Myocyte (in vitro differentiated cells): ENCODE measurements at places on chromosomes 4 and X. TPM values are rescaled to one million over a fixed set of nuclear protein-coding genes. Genes with fewer than 3 reads are reported as not detected.
A peak's percentile ranks its signal among the peaks of the same experiment; 100 is the strongest.

Gene BTC
- total RNA-seq = 0.16 and 0.21 TPM in 2 replicates

- peak; percentile 74 for DNase-seq
Observed at GRCh38 chr4:157220371-157220881, at the start of gene GRIA2. Gene GRIA2, plus strand, starts transcription at chr4:157220728. Its CDS starts 315 bp downstream, at chr4:157221043.

DNA sequence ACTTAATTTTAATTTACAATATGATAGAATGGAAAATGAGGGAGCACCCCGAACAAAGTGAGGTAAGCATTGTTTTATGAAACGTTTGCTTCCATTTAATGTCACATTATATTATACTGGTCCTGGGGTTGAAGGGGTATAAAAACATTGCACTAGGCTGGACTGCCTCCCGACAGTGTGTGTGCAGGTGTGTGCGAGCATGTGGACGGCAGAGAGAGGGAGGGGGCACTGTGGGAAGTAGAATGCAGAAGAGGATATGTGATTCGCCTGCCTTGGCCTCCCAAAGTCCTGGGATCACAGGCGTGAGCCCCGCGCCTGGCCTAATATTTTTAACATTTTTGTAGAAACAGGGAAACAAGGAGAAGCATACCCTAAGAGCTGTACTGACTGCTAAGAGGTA, 36.0 kb downstream of the IRF2 start:
- no peak for DNase-seq

DNA sequence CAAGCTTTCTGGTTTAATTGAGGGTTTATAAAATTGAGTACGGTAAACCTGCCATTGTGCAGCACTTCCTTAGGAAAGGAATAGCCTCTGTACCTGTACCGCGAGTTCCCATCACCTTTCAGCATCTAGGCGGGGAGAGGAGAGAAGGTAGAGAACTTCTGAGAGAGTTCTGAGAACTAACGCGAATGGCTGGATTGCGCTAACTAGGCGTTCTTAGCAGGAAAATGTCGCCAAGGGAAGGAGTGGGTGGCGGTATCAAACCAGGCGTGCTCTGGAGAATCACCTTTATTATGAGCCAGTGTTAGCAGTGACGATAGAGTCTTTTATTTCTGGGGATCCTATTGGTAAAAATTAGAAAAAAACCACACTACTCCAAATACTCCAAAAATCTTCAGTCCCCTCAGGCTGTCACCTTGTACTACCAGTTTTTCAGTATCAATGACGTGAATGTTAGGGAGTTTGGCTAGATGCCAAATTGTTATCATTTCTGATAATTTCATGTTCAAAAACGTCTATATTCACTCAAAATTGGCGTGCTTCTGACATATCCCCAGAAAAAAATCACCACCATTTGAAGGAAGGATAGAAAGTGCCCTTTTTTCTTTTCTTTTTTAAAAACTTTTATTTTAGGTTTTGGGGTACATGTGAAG, 1.4 kb downstream of the UGT8 start:
- no peak for DNase-seq

Gene SLC2A9
- 0.68 and 0.72 TPM in 2 replicates for total RNA-seq

- peak; percentile 2 for DNase-seq
Observed at GRCh38 chrX:111168314-111168713, 72.3 kb downstream of the PAK3 start.

DNA sequence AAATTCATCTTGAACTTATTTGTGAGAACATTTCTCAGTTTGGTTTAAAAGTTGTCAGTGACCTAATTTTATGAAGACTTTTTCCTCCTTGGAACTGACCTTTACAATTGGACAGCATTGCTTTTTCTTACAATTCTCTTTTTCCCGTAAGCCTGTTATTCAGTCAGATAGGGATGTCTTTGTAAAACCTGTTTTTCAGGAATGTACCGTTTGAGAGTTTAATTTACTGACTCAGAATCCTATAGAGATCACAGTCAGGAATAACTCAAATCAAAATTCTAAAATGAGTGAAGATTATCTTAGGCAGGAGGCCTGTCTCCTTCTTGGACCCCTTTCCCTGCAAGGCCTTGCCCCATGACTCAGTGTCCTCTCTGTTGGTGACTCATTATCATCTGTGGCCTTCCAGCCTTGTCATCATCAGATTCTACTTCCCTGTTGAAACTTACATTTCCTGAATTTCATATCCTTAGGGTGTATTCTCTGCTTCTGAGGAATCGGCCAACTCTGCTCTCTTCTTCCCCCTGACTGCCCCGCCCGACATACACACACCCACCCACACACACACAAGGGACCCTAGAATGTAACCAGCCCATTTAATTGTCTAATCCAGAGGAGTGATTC, 99.8 kb downstream of the ARHGAP10 start:
- DNase-seq = peak; percentile 71

Gene RBMXL3
- total RNA-seq = not detected in 2 replicates

Gene ITIH6
- total RNA-seq = not detected in 2 replicates

DNA sequence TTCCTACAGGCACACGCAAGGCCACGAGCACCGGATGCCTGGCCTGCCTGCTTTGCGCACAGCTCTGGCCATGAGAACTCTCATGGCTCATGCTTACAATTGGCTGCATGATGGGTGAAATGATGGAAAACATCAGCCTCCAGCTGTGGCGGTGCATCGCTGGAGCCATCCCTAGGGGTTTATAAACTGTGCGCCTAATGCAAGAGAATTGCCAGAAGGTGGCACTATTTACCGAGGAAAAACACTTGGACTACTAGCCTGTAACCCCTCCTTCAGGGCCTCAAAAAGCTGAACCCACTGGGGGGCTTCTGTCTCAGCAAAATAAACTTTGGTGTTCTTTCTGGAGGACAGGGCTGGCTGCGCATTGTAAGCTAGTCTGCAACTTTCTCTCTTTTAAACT, 51.9 kb downstream of the PHKA2 start:
- peak; percentile 24 for DNase-seq

Gene USP17L17
- not detected in 2 replicates for total RNA-seq

DNA sequence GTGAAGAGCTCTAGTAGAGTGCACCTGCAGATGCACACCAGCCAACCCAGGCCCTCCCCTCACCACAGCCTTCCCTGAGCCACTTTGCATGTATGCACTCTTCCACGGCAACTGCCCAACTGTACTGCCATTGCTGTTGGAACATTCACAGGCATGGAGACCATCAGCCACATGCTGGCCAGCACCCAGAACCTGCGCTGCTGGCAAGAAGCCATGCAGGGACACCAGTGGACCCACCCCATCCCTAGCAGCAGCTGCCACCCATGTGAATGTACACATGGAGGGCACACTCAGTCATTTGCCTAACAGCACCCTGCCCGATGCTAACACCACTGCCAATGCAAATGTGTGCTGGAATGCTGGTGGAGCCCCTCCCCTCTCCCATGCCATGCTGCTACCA, 35.6 kb downstream of the FAM47B start:
- no peak for DNase-seq

DNA sequence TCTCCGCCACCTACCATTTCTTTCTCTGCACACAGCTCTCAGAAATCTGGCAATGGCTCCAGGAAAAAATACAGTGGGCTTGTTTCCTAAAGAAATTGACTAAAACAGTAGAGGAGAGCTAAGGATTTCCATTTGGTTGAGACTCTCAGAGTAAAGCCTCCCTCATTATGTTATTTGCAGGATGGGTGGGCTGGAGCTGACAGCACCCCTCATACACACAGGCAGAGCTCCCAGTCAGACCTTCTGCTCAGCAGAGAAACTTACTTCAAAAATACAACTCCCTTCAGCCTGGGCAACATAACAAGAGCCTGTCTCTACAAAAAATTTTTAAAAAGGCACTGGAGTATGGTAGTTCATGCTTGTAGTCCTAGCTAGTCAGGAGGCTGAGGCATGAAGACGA, 44.9 kb downstream of the ENPEP start:
- DNase-seq = no peak

GRCh38 chr4:6267573-6267972, 2.1 kb upstream of the WFS1 start:
- DNase-seq = no peak

GRCh38 chr4:142347241-142347640, 498.9 kb downstream of the INPP4B start:
- DNase-seq = no peak

Gene CD40LG
- not detected in 2 replicates for total RNA-seq

Gene FABP2
- not detected in 2 replicates for total RNA-seq

- DNase-seq = no peak
Observed at GRCh38 chr4:165458471-165458870, 79.7 kb downstream of the CPE start.

DNA sequence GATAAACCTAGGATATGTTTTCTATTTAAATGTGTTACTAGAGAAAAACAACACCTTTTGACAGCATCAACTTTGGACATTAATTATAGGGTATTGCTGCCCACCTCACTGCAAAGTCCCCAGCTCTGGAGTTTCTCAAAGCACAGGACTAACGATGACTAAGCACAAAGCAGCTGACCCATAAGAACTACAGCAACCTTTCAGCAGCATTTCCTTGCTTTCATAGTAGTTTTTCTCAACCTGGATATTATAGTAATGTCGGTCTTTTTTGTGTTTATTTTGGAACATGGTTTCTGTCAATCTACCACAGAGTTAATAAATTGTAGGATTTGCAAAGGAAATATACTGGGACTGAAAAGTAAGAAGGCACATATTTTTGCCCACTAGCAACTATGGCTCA, 21.5 kb downstream of the HHIP start:
- no peak for DNase-seq

Gene GABRG1
- not detected in 2 replicates for total RNA-seq

Gene GCNA
- 1.5 and 3.1 TPM in 2 replicates for total RNA-seq

- DNase-seq = no peak
Observed at GRCh38 chr4:145784036-145784435, 104.1 kb downstream of the C4orf51 start.

DNA sequence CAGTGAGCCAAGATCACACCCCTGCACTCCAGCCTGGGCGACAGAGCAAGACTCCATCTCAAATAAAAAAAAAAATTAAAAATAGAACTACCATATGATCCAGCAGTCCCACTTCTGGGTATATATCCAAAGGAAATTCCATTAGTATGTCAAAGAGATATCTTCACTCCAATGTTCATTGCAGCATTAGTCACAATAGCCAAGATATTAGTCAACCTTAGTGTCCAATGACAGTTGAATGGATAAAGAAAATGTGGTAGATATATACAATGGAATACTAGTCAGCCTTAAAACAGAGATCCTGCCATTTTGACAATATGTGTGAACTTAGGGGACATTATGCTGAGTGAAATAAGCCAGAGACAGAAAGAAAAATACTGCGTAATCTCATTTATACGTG, 49.4 kb downstream of the C4orf46 start:
- no peak for DNase-seq

DNA sequence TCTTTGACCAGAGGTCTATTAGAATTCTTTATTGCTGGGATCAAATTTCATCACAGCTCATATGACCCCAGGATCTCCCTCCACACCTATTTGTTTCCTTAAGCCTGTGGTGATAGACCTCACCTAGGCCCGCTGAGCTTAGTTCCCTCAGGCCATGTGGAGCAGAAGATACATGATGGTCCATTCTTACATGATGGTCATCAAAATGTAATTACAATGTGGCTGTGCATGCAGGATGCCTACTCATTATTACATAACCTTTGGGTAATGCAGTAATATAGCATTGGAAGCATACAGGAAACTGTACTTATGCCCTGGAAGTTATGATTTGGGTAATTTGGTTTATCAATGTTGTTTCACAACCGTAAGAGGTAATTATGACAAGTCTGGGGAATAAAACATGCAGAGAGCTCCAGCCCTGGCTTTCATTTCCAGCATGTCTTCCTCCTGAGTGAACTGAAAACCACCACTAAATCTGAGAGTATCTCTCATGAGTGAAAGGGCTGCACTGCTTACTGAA, 67.0 kb upstream of the AGA start:
- DNase-seq = no peak

- no peak for DNase-seq
Observed at GRCh38 chr4:153427363-153428071, 38.6 kb upstream of the TMEM131L start.

GRCh38 chrX:67570839-67571238, 27.0 kb downstream of the AR start:
- no peak for DNase-seq

DNA sequence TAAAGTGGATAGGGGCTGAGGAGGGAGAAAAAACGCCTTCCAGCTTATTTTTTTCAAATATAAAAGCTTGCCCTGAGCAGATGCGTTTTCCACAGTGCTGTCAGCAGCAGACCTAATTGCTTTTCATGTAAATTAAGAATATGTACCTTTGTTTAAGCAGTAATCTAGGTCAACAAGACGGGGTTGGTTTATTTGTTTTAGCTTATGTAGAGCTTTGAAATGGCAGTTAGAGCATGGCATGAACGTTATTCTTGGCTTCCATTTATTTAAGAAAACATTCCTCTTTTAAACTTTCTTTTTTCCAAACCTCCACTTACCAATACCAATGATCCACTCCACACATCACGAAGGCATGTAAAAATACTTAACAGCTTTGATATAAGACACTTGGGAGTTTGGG, 220.3 kb upstream of the TENM3 start:
- no peak for DNase-seq

Gene XAGE1A
- total RNA-seq = not detected in 2 replicates

- no peak for DNase-seq
Observed at GRCh38 chrX:153876112-153876491, 9.9 kb downstream of the L1CAM start.

DNA sequence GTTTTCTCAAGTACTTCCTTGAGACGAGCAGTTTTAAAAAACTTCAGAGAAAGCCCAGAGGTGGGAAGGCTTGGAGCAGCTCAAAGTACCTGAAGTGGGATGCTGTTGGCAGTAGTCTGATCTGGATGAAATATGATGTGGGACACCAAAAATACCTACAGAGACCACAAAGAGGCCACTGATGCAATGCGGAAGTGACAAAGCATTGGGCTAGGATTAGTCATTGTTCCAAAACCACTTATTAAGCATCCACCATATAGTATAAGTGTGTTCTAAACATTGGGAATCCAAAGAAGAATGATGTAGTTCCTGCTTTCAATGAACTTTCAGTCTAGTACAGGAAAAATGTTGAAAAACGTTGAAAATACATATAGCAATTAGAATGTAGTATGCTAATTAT, 386.1 kb upstream of the CNKSR2 start:
- peak; percentile 37 for DNase-seq

Gene SERPINA7
- total RNA-seq = not detected in 2 replicates

DNA sequence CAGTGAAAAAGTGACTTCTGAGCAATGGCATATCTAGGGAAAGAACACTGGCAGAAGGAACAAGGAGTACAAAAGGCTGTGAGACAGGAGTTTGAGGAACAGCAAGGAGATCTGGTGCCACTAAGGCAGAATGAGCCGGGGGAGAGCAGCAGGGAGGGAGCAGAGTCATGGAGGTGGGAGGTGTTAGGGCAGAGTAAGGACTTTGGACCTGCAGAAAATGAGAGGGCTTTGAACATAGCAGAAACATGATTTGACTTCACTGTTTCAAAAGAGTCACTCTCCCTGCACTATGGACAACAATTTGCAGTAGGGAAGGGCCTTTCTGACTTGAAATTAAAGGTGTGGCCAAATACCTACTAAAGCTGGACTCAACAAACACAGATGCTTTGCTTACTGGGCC, 356.2 kb downstream of the ADGRL3 start:
- DNase-seq = no peak

DNA sequence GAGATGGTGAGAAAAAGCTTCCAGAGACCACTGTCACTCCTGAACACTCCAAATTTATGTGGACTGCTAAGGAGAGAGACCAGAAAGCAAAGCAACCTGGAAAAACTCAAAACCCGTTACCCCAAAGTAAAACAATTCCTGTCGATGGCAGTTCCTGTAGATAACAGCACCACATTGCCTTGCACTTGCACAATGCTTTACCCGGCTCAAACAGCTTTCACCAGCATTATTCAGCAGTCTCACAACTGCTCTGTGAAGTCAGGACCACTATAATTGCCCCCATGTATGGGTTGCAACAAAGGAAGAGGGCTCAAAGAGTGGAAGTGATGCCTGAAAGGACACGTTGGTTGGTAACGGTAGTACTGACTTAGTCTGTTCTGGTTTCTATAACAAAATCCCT, 234.8 kb downstream of the BCOR start:
- DNase-seq = no peak
